ENCODE measurements at places on chromosomes 12 and 14.

DNA sequence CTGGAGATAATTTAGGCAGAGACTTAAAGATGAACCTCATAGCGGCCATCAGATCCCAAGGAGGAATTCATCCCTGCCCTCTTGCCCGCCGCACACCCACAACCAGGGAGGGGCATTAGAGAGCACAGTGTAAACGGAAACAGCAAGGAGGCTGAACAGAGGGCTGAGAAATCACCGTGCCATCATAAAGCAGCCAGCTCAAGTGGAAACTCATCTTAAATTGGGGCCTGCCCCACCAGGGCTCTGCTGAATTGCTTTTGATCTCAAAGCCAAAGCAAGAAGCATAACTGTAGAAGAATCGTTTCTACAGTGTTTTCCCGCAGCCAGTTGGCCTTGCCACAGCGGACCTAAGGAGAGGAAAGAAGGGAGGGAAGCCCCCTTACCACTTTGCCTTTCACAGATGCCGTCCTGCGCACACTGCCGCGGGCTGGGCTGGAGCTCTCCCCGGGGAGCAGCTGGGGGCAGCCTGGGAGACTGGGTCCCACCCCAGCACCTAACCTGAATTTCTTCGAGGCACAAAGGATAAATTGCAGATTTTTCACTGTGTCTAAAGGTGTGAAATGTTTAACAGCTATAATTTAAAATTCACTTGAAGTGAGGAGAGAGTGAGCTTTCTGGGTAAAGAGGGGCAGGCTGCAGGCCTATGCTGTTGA lies 51.8 kb upstream of the MMP17 start:
- no peak for DNase-seq

GRCh38 chr14:35347323-35348043 lies 55.3 kb downstream of the PSMA6 start:
- no peak for DNase-seq

- DNase-seq, result peak; percentile 3
Observed at GRCh38 chr12:117685110-117685926, 283.5 kb downstream of the KSR2 start.

GRCh38 chr14:89502966-89503365 lies 85.9 kb upstream of the FOXN3 start:
- DNase-seq, result no peak

GRCh38 chr12:97877404-97877803 lies 414.8 kb downstream of the RMST start:
- DNase-seq, result no peak

DNA sequence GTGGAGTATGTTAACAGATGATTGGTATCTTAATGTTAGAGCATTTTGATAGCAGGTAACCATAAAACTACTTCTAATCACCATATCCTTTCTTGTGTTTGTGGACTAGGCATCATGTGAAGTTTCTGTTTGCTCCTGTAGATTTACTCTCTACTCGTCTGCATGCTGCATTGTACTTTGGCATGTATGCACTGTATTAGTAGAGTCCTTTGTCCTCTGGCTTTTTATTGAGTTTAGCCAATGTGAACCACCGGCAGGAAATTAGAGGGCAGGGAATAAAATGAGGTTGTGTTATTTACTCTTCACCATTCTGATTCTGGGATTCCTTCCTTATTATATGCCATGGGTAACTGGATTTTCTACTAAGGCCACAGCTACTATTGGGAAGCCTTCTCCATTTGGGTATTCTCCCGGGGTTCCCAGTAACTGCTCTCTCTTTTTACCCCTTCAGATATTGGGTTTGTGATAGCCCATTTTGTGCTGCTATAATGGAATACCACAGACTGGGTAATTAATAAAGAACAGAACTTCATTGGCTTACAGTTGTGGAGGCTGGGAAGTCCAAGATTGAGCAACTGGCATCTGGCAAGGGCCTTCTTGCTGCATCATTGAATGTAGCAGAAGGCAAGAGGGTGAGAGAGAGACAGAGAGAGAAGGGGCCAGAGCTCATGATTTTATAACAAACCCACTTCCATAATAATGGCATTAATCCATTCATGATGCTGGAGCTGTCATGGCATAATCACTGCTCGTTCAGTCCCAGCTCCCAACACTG lies 22.4 kb downstream of the FAM177A1 start:
- DNase-seq, result no peak

GRCh38 chr12:17030338-17030737 lies 424.4 kb upstream of the LMO3 start:
- DNase-seq, result no peak

DNA sequence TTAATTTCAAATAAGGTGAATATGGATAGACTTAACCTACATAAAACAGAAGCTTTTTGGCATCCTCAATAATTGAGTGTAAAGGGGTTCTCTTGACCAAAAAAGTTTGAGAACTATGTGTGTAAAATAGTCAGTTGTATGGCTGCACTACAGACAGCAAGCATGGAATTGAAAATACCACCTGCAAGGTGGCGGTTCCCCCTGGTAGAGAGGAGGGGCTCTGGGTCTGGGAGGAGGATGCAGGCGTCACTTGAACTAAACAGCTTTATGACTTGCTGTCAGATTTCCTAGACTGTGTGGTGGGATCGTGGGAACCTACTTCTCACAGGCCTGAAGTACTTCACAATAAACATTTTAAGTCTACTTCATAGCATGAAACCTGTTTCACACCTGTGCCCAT lies 6.3 kb downstream of the EVL start:
- no peak for DNase-seq
